ENCODE measurements at places on chromosomes 11 and 22. TPM values are rescaled to one million over a fixed set of nuclear protein-coding genes. Genes with fewer than 3 reads are reported as not detected.

GRCh38 chr22:37112084-37112728 is 2.7 kb upstream of the TMPRSS6 start:
- H3K27me3 ChIP-seq: no peaks in the 10 kb centered on the region
- no peak overlapping the region for H3K4me3 ChIP-seq
- H3K4me1 ChIP-seq: peaks cover 5% of the 10 kb centered on the region
- H3K27ac ChIP-seq: no peak overlapping the region
- no peaks in the 10 kb centered on the region for H3K36me3 ChIP-seq
- no peak for DNase-seq

DNA sequence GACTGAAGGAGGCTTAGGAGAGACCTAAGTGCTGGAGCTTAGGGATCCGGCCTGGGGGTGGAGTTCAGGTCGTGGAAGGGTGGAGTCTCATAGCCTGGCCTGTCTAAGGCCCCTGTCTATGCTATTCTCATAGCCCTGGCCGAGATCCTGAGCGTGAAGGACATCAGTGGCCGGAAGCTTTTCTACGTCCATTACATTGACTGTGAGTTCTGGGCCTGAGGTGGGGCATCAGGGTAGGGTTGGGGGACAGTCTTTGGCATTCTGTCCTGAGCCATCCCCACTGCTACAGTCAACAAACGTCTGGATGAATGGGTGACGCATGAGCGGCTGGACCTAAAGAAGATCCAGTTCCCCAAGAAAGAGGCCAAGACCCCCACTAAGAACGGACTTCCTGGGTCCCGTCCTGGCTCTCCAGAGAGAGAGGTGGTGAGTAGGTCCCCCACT is 603 bp downstream of the KAT5 start:
- peak overlapping the region; percentile 69 for H3K4me3 ChIP-seq
- peaks cover 7% of the 10 kb centered on the region for H3K4me1 ChIP-seq
- no peaks in the 10 kb centered on the region for H3K36me3 ChIP-seq
- H3K27me3 ChIP-seq: no peaks in the 10 kb centered on the region
- no peak for DNase-seq

- H3K4me3 ChIP-seq: no peak overlapping the region
- no peak for DNase-seq
- no peaks in the 10 kb centered on the region for H3K27me3 ChIP-seq
- H3K27ac ChIP-seq: no peak overlapping the region
These were observed 93.2 kb upstream of the PRR5 start for GRCh38 chr22:44608597-44609399.

DNA sequence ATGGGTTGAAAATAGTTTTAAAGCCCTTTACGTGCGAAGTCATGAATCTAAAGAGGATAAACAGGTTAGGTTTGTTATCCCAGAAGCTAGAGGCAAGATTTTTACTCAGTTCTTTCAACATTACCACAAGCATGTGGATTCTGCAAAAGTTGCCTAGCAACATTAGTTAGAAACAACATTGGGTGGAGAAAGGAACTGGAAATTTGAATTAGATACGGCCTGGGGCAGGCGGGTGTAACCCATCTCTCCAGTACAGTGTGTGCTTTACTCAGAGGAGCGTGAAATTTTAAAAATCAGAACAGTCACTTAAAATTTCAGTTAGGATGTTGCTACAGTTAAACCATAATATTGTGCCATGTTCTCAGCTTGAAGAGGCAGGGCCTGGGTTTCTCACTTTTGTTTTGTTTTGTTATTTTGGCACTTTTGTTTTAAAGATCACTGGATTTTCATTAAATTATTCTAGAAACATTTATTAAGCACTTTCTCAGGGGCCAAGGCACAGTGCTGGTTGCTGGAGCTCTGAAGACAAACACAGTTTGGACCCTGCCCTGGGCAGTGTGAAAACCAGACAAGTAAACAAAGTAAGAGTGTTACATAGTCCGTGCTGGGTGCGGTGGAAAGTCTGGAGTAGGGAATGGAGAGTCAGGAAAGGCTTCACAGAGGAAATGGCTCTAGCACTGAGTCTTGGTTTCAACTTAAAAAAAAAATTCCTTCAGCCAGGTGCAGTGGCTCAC is 4.4 kb upstream of the WEE1 start:
- no peaks in the 10 kb centered on the region for H3K27me3 ChIP-seq
- DNase-seq: peak; percentile 77
- H3K4me1 ChIP-seq: peaks cover 4% of the 10 kb centered on the region
- H3K27ac ChIP-seq: peak overlapping the region; percentile 83
- no peak overlapping the region for H3K4me3 ChIP-seq
- no peaks in the 10 kb centered on the region for H3K36me3 ChIP-seq

DNA sequence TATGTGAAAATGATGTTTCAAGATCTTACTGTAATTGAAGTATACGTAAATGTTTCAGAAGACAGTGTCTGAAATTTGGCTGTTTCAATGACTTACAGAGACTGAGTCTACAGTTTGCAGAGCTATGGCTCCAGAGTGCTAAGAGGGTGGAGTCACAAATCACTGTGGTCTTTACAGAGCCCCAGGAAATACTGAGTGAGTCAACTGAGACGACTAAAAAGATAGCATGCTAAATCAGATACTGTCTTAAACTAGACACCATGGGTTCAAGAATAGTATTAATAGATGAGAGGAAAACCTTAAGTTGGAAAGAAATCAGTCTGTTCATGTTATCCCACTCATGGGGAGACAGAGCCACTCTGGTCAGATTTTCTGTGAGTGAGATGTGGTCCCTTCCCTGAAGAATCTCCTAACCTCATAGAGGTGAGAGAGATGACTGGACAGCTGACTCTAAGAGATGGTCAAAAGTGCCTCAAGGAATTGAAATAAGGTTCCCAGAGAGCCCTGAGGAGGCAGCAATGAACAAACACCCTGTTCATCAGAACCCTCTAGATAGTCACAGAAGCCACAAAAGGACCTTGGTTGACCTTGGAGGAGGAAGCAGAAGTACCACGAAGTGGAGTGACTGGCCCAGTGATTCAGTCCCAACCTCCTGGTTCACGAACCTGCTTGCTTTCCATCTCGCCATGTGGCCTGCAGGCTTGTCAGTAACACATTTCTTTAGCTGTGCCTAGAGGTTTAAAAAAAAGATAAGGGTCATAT is 30.2 kb downstream of the C11orf91 start:
- no peaks in the 10 kb centered on the region for H3K4me1 ChIP-seq
- H3K27ac ChIP-seq: no peak overlapping the region
- H3K36me3 ChIP-seq: no peaks in the 10 kb centered on the region
- DNase-seq: no peak
- H3K4me3 ChIP-seq: no peak overlapping the region
- H3K27me3 ChIP-seq: no peaks in the 10 kb centered on the region

DNA sequence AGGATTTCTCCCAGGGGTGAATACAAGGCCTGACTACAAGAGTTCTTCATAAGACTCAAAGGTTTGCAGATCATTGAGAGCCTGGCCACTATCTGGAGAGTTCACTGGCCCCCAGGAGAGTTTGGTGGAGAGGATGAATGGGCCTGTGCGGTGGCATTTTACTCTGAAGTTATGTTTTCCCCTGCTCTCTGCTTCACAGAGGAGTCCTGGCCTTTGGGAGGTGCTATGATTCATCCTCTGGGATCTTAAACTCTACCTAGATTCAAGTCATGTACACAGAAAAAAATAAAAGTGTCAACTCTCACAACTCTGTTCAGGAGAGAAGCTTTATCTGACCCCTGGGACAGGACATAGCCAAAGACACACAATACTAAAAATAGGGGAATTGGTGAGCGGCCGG is 159.1 kb upstream of the CARD18 start:
- H3K27ac ChIP-seq: no peak overlapping the region
- H3K36me3 ChIP-seq: no peaks in the 10 kb centered on the region
- no peaks in the 10 kb centered on the region for H3K27me3 ChIP-seq
- H3K4me3 ChIP-seq: no peak overlapping the region

DNA sequence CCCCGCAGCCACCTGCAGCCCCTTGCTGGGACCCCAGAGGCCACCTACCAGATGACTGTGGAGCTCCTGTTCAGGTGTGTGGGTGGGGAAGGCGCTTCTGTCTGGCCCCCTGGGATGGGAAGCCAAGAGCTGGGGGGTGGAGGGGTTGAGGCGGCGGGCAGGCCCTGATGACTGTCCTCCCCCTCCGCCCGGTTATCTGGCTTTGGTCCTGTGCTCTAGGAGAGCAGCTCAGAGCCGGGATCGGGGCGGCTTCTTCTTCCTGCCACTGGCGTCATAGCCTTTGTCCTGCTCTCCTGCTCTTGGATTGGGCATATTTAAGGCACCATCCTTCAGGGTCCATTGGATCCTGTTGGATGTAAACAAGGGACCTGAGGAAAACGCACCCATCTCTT is 38.4 kb downstream of the TPCN2 start:
- peak overlapping the region; percentile 70 for H3K27ac ChIP-seq
- no peak overlapping the region for H3K4me3 ChIP-seq
- H3K36me3 ChIP-seq: no peaks in the 10 kb centered on the region
- H3K4me1 ChIP-seq: no peaks in the 10 kb centered on the region
- DNase-seq: no peak
- no peaks in the 10 kb centered on the region for H3K27me3 ChIP-seq

- H3K4me3 ChIP-seq: peak overlapping the region; percentile 80
- no peak for DNase-seq
These were observed 1.3 kb downstream of the FAR1 start for GRCh38 chr11:13669544-13670488.

DNA sequence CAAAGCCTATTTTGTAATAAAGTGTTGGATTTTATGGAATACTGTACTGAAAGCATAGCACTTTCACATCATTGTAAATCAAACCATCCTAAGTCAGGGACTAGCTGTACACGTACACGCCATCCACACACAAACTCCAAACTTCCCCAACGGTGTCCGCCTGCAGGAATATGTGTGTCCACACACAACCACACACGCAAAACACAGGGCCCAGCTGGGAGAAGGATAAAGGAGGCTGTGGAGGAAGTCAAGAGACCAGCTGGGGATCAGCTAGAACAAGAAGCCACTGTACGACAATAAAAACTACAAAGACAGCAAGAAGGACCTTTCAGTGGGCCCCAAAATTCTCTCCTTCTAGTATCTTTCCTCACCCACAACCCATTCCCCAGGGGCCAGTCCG is 1.6 kb downstream of the TRIM29 start:
- no peak overlapping the region for H3K27ac ChIP-seq
- H3K4me1 ChIP-seq: no peaks in the 10 kb centered on the region
- no peaks in the 10 kb centered on the region for H3K36me3 ChIP-seq
- no peak overlapping the region for H3K4me3 ChIP-seq
- H3K27me3 ChIP-seq: no peaks in the 10 kb centered on the region

GRCh38 chr11:68813773-68814172 is 27.9 kb downstream of the CPT1A start:
- H3K27me3 ChIP-seq: no peaks in the 10 kb centered on the region
- H3K36me3 ChIP-seq: no peaks in the 10 kb centered on the region
- DNase-seq: no peak
- no peak overlapping the region for H3K27ac ChIP-seq

GRCh38 chr11:67634366-67635230 is 4.9 kb upstream of the NUDT8 start:
- H3K4me1 ChIP-seq: peaks cover 8% of the 10 kb centered on the region
- peak overlapping the region; percentile 22 for H3K4me3 ChIP-seq
- H3K27ac ChIP-seq: no peak overlapping the region
- no peaks in the 10 kb centered on the region for H3K36me3 ChIP-seq

GRCh38 chr11:35145271-35145670 is 6.3 kb downstream of the CD44 start:
- H3K27me3 ChIP-seq: no peaks in the 10 kb centered on the region
- H3K27ac ChIP-seq: peak overlapping the region; percentile 10
- DNase-seq: peak; percentile 80
- H3K36me3 ChIP-seq: no peaks in the 10 kb centered on the region
- H3K4me1 ChIP-seq: peaks cover 36% of the 10 kb centered on the region

DNA sequence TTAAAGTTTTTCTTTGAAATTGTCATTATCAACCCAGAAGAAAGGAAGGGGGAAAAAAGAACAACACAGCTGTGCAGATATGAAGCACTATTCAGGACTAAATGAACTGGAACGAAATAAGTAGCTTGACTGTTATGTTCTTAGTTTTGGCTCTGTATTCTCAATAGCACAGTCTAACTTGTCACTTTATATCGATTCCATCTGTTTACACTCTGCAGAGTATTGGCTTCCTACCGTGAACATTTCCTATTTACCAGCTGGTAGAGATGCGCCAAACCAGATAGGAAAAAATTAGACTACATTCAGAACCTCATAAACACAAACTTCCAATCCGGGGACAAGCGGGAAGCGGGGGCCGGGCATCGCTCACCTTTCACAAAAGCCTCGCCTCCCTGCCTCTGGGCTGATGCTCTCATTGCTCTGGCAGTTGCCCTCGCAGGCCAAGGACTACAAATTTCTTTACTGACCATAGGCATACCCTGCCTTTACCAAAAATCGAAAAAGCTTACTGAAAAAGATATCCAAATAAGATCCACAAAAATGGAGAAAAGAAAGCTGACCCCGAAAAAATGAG is 66.2 kb downstream of the EFCAB6 start:
- no peak overlapping the region for H3K27ac ChIP-seq
- H3K27me3 ChIP-seq: no peaks in the 10 kb centered on the region
- no peaks in the 10 kb centered on the region for H3K36me3 ChIP-seq
- no peak overlapping the region for H3K4me3 ChIP-seq
- DNase-seq: no peak

DNA sequence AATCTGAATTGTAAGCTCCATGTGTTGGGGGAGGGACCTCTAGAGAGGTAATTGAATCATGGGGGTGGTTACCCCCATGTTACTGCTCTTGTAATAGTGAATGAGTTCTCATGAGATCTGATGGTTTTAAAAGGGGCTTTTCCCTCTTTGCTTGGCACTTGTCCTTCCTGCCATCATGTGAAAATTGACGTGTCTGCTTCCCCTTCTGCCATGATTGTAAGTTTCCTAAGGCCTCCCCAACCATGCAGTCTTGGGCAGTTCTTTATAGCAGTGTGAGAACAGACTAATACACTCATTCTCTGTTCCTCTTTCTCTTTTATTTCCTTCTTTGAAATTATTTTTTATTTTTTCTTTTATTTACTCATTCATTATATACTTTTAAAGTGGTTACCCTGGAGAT is 239.4 kb downstream of the CSNK2A3 start:
- no peak overlapping the region for H3K27ac ChIP-seq
- no peaks in the 10 kb centered on the region for H3K36me3 ChIP-seq
- no peak overlapping the region for H3K4me3 ChIP-seq
- no peak for DNase-seq
- H3K4me1 ChIP-seq: no peaks in the 10 kb centered on the region
- no peaks in the 10 kb centered on the region for H3K27me3 ChIP-seq

DNA sequence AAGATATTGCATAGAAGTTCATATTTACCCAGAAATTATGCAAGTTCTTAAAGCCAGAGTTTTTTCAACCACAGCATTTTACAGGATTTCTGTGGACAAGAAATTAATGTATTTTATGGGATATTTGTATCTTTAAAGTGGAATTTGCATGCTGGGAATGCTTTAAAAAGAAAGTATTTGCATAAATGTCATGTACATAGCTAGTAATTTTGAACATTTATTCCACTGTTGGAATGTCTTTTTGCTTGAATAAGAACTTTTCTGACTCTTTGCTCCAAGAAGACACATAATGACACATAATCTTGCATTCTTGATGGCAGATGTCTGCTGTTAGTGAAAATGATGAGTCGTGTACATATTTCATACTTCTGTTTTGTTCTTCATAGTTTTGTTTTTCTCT is 66.6 kb downstream of the ATXN10 start:
- no peaks in the 10 kb centered on the region for H3K4me1 ChIP-seq
- no peaks in the 10 kb centered on the region for H3K36me3 ChIP-seq
- no peak for DNase-seq
- H3K27ac ChIP-seq: no peak overlapping the region
- H3K4me3 ChIP-seq: no peak overlapping the region

The RAB3IL1 gene
- 28.1 TPM for total RNA-seq

The GRM5 gene
- not detected for total RNA-seq

All from Peyer's patch (tissue), 4 donors.